ENCODE measurements at places on chromosomes 7 and 10.
A peak's percentile ranks its signal among the peaks of the same experiment; 100 is the strongest.

GRCh38 chr10:18278181-18278580 lies 138.0 kb downstream of the CACNB2 start:
- no peak for DNase-seq

- no peak for DNase-seq
These were observed 12.5 kb downstream of the PDLIM1 start for GRCh38 chr10:95278061-95278988.

DNA sequence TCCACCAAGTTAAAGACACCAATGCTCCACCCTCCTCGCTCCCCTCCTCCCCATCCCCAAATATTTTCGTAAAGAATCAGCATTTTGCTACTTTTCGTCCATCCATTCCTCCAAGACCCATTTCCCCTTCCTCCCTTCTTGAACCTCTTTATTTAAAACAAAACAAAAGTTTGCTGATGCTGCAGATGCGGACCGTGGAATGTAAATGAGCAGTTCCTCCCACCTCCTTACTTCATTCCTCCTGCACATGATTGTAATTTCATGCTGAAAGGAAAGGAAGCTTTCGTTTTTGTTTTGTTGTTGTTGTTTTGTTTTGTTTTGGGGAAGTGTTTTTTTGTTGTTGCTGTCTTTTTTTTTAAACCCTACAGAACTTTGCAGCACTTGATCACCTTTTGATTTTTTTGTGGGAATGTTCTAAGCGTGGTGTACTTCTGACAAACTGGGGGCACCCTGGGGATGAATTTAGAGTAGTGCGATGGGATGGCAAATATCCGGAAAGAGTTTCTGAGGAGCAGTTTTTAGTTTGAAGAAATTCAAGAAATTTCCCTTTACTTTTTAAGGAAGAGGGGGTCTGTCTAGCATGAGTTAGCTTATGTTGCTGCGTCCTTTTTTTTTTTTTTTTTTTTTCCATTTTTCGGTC lies 177.3 kb downstream of the TCF7L2 start:
- no peak for DNase-seq

- no peak for DNase-seq
These were observed 51.1 kb upstream of the SYPL1 start for GRCh38 chr7:106163257-106163656.

DNA sequence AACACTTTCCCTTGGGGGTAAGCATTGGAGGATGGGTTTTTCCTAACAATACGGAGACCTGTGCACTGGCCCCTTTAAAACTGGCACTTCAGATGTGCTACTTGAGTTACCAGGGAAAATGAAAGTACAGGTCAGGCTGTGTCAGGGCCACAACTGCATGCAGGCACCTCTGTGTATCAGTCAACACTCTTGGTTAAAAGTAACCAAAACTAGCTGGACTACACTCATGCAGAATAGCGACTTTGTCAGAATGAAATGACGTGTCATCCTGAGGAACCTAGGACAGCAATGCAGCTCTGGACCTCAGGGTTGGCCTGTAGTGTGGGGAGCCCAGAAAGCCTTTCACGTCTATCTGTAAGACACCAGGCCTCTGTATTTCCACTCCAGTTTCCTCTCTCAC lies 33.8 kb upstream of the SMKR1 start:
- no peak for DNase-seq

DNA sequence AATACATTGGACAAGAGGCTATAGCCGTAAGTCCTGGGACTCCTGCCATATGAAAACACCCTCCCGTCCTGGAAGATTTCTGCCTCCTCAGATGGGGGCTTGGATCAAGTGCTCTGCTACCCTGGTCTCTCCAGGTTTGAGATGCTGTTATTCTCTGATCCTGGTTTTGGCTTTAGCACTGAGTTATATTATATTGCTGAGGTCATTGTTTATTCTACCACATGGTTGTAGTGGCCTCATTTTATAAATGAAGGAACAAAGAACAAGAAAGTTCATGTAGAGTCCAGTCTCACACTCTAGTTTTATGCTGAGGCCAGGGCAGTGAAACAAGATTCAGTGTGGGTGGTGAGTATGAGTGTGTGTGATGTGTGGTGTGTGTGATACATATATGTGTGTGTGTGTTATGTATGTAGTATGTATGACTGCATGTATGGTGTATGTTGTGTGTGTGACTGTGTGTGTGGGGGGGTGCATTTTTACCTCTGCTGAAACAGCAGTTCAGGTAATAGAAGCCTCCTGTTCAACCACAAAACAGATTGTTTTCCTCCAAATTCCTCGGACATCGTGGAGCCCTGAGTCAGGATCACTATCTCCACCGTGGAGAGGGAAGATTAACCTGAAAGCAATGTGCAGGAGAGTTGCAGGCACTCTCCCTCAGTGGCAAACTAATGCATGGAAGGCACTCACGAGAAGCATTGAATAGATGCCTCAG lies 80.7 kb downstream of the C7orf25 start:
- DNase-seq, result peak; percentile 55

GRCh38 chr7:128459394-128459878 lies 3.8 kb downstream of the HILPDA start:
- DNase-seq, result peak; percentile 73

DNA sequence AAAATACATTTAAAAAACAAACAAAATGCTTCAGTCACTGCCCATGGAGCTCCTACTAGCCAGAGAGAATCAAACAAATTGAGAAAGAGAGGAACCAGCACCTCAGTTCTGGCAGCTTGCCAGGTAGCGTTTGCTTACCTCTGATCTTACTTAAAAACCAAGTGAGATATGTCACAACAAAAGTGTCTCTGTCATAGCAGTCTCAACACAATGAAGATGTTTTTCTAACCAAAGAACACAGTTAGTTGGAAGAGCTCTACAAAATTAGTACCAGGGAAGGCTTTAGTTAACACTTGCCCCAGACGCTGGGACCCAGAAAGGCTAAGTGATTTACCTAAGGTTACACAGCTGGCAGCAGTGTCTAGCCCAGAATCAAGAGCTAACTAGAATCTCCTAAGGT lies 3.4 kb downstream of the DOCK4 start:
- no peak for DNase-seq

DNA sequence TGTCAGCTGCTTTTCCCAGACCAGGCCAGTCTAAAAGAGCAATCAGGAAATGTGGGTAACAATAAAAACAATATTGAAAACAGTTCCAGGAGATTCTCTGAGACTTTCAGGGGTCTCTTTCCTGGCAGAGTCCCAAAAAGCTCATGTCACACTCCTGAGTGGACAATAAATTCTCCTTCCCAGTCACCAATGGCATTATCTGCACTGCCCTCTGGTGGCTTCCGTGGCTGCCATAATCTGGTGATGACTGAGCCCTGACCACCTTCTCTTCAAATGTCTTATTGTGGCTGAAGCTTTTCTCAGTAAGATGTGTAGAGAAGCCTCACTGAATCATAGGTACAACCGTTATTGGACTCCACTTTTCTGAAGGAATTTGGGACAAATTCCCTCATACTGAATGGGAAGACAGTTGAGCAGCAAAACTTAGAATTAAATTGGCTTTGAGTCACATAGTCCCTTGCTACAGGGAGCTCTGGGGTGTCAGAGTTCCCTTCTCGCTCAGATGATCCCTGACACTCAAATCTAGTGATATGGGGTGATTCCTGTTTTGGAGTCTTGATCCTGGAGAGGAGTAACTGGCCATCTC lies 24.4 kb upstream of the ASAH2 start:
- DNase-seq, result peak; percentile 21

- no peak for DNase-seq
These were observed 77.1 kb downstream of the MAP3K8 start for GRCh38 chr10:30510932-30511700.

- no peak for DNase-seq
These were observed 710.6 kb upstream of the CELF2 start for GRCh38 chr10:10307036-10307435.

DNA sequence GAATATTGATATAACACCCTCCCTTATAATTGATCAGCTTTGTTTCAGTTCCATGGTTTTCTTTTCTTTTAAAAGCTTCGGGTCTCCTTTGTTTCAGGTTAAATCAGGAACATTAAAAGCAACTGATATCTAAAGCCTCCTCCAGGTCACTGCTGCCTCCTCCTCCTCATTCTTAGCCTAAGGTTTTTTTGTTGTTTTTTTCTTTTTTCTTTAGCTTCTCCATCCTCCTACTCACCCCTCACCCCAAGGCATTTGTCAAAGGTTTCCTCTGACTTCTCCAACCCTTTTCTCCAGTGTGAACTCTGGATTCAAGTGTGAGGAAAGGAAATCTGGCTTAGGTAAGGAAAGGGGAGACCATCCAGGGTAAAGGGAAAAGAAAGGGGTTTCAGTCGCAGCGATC lies 420.2 kb upstream of the NFE2L3 start:
- DNase-seq, result no peak

- DNase-seq, result no peak
These were observed 61.0 kb downstream of the PLPP4 start for GRCh38 chr10:120517881-120518484.

DNA sequence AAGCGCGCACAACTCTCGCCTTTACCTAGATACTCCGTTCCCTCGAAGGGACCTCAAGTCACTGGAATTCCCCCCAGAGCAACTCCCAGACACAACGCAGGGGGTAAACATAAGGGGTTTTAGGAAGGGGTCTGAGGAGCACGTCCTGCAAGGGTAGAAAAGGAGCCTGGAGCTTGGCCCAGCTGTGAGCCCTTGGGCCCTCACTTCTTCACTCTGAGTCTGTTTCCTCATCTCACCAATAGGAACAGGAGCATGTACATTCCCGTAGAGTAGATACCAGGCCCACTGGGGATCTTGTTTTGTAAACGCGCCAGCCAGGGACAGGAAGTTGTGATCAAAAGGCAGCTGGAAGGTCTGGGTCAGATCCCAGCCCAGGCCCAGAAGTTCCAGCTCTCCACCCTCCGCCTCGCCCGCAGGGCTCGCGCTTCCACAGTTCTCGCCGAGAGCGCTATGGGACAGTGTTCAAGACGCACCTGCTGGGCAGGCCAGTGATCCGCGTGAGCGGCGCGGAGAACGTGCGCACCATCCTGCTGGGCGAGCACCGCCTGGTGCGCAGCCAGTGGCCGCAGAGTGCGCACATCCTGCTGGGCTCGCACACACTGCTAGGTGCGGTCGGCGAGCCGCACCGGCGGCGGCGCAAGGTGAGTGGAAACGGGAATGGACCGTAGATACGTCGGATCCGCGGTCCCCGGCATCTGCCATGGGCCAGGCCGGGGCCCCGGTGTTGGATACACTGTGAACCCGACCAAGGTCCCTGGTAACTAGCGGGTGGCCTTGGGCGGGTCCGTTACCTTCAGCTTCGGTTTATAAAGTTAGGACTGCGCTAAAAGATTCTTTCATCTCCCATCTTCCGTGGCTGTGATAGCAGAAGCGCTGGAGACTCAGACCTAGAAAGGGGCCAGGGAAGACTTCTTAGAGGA lies 1.3 kb downstream of the CYP26C1 start:
- no peak for DNase-seq

- no peak for DNase-seq
These were observed 135.1 kb downstream of the TAX1BP1 start for GRCh38 chr7:27875061-27875460.

GRCh38 chr10:129754211-129755050 lies 209.6 kb downstream of the EBF3 start:
- peak; percentile 6 for DNase-seq

DNA sequence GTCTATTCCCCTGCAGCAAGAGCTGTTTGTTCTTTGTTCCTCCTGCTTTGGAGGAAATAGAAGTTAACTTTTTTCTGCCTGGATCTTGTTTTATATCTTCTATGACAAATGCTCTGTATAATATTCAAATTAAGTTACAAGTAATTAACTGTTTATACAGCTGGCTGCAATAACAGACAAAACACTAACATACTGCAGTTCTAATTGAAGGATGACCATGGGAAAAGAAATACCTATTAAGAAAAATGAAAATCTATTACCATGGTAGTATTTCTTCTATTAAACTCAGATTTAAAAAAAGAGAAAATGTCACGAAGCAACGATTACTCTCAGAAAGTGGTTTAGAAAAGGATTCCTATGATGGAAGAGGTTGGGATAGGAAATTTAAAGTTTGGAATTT lies 213.8 kb upstream of the PLXNA4 start:
- DNase-seq, result no peak

GRCh38 chr7:98472521-98472954 lies 71.6 kb upstream of the BAIAP2L1 start:
- DNase-seq, result peak; percentile 22

DNA sequence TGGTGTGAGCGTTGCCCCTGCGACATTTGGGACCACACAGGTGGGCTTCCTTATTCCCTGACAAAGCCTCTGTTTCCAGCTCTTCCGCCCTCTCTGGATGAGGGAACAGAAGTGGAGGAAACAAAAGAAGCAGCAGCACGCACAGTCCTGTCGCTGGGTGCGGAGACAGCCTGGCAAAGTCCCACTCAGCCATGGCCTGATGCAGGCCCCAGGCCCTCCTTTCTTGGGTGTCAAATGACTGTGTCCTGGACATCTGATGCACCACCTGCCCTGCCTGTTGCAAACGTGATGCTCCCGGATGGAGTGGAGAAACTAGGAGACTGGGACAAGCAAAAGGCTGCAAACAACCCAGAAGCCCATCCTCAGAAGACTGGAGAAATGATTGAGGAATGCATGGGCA lies 20.7 kb downstream of the ZMIZ2 start:
- no peak for DNase-seq

DNA sequence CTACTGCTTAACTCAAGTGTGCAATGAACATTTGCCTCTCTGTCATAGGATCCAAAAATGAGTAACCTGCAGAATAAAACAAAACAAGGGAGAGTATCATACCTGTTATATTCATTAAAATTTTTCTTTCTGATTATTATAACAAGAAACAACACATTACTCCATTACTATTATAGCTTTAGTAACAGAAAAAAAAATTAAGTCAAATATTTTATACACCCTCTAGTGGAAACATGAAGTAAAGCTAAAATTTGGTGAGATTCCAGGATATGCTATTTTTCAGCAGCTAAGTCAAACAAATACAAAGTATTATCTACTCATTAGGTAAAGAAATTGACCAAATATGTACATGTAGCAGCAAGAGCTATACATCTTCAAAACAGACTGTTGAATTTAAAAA lies 56.3 kb downstream of the PDZD8 start:
- no peak for DNase-seq

- DNase-seq, result no peak
These were observed 21.0 kb downstream of the COBL start for GRCh38 chr7:51295440-51296245.

Data from femur (tissue), 1 donor.